ENCODE measurements at places on chromosomes 6 and 20.

- no peak for DNase-seq
These were observed 17.3 kb downstream of the TREM1 start for GRCh38 chr6:41269166-41269565.

- DNase-seq, result no peak
These were observed 110.3 kb downstream of the COL19A1 start for GRCh38 chr6:69976591-69977090.

DNA sequence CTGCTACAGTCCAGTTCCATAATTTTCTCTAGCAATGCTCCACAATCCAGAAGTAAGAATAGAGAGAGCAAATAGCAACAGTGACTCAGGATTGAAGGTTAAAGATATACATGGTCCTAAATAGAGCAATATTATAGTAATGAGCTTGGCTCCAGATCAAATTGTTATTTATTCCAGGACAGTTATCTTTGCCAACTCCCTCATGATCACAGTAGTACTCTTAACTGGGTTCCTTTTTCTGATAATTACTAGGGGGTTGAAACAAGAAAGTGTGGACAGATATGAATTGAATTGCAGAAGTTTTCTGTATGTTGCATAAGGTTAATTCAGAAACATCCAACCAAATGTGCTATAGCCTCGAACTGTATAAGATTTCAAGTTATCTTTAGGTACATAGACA, 11.9 kb downstream of the FAM184A start:
- no peak for DNase-seq

DNA sequence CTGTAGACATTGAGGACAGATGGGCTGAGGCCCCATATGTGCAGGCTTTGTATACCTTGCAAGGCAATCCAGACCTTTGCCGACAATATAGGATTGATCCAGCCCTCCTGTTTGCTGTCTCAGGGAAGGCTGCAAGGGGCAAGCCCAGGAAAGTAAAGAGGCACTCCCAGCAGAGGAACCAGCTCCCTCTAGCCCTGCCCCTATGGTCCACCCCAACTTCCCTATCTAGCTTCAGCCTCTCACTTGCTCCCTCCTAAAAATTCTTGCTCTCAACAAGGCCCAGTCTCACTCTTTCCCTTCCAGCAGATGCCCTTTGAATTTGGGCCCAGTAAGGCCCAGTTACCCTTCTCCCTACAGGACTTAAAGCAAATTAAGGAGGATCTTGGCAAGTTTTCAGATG, 92.6 kb downstream of the JARID2 start:
- DNase-seq, result no peak

DNA sequence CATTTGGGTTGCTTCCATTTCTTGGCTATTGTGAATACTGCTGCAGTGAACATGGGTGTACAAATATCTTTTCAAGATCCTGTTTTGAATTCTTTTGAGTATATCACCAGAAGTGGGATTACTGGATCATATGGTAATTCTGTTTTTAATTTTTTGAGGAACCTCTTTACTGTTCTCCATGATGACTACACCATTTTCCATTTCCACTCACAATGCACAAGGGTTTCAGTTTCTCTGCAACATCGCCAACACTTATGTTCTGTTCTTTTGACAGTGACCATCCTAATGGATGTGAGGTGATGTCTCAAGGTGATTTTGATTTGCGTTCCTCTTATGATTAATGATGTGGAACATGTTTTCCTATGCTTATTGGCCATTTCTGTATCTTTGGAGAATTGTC, 214.4 kb upstream of the ZFP64 start:
- no peak for DNase-seq

DNA sequence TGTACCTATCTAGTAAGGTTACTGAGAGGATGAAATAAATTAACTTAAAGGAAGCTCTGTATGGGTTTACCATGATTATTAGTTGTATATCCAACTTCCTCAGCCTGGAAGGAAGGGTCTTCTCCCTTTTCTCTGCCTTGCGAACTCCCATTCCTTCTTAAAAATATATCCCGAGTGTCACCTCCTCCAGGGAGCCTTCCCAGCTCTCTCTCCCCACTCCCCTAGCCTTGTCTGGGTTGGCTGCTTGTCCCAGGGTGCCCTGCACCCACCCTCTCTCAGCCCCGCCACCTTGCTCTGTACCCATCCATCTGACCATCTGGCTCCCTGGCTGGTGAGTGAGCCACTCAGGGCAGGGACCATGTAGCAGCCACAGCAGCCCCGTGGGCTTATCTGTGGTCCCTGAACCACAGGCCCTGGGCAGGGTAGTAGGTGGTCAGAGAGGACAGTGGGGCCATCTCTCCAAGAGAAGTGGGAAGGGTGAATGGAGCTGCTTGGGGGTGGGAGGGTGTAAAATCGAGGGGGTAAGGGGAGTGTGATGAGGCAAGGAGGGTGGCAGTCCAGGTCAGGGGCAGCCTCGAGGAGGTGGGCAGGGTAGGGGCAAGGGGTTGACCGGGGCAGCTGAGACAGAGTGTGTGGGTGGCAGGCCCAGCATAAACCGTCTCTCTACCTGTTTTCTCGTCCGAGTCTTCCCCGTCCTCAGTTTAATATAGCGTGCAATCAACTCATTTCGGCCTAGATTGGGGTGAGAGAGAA, 12.8 kb downstream of the TEAD3 start:
- DNase-seq, result no peak

GRCh38 chr6:155157101-155157500, 106.7 kb upstream of the CLDN20 start:
- no peak for DNase-seq

Measured in NCI-H146 (cell line).